Fibroblast of the aortic adventitia (primary cell): ENCODE measurements at places on chromosomes 3 and 15. TPM values are rescaled to one million over a fixed set of nuclear protein-coding genes. Genes with fewer than 3 reads are reported as not detected.

Gene PLSCR5
- total RNA-seq, result not detected in 2 replicates

Gene BFSP2
- total RNA-seq, result not detected in 2 replicates

Gene GP5
- 0.09 and 0.49 TPM in 2 replicates for total RNA-seq

Gene SCAANT1
- not detected in 2 replicates for total RNA-seq

Gene EPM2AIP1
- total RNA-seq, result 26.5 and 45.6 TPM in 2 replicates
